GM23338 (cell line): ENCODE measurements at places on chromosomes 16 and 17.

GRCh38 chr16:15961060-15961511 is 11.7 kb downstream of the ABCC1 start:
- no peak for DNase-seq

DNA sequence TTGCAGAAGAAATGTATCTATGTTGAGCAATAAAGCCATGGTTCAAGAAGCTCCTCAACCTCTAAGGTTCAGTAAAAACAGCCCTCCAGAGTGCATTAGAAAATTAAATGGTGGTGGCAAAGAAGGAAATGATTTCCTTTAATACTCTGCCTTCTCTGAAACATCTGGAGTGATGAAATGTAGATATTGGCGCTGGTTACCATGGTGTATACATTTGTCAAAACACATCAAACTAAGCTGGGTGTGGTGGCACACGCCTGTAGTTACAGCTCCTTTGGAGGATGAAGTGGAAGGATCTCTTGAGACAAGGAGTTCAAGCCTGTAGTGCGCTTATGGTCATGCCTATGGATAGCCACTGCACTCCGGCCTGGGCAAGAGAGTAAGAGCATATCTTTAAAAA is 6.0 kb downstream of the CAPNS2 start:
- DNase-seq = peak; percentile 9

GRCh38 chr16:87145181-87146176 is 171.7 kb downstream of the C16orf95 start:
- no peak for DNase-seq

- DNase-seq = no peak
These were observed 4.6 kb upstream of the PIEZO1 start for GRCh38 chr16:88789594-88789993.

DNA sequence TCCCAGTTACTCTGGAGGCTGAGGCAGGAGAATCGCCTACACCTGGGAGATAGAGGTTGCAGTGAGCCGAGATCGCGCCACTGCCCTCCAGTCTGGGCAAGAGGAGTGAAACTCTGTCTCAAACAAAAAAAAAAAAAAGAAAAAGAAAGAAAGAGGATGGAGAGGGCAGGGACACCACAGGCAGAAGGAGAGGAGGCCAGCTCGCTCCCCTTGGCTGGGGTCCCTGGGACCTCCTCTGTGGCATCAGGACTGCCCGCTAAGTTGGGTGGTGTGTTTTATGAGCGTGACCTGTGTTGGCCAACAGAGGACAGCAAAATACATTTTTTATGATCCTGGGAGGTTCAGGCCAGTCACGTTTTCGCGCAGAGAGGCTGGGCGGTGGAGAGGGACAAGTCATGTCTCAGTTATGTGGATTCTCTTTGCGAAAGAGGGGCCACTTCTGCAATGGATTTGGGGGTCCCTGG is 229.6 kb downstream of the MRTFB start:
- peak; percentile 70 for DNase-seq

DNA sequence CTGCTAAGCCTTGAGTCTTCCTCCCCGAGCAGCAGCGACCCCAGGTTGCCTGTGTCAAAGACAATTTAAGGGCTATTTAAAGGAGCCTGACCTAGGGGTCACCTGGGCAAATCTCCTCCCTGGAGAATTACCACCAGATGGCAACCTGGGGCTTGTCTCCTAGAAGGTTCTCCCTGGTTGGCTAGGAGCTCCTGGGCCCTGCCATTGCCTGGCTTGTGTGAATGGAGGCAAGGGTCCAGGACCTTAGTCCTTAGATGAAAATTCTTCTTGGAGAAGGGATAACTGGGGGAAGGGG is 51.3 kb upstream of the TAC4 start:
- peak; percentile 91 for DNase-seq

- no peak for DNase-seq
These were observed 266.8 kb downstream of the SEC14L1 start for GRCh38 chr17:77407321-77408277.

DNA sequence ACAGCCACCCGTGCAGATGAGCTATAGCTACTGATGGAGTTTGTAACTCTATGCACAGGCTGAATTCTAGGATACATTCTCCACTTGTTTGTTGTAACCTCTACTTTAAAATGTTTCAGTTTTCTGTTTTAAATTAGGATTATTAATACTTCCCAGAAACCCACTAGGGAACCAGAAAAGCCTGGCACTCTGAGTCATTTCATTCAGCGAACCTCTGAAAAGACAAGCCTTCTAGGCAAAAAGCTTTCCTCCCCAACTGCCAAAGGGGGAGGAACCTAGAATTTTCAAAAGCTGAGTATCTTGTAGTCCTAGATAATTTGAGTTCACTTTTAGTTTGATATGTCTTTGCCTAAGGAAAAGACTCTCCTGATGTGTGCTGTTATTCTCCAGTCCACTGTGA is 43.2 kb downstream of the GOSR1 start:
- no peak for DNase-seq

DNA sequence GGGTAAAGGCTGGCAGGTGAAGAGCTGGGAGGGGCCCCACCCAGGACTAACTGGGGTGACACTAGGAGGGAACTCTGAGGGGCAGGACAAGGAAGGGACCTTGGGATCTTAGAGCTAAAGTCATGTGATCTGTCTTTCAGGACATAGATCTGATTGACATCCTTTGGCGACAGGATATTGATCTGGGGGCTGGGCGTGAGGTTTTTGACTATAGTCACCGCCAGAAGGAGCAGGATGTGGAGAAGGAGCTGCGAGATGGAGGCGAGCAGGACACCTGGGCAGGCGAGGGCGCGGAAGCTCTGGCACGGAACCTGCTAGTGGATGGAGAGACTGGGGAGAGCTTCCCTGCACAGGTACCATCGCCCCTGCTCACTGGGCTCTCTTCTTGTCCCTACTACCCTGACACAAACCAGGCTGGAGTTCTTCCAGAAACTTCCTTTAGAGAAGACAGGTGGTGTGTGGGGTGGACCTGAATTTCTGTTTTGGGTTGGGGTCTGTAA is 8.1 kb downstream of the NFE2L1 start:
- DNase-seq = peak; percentile 8

- no peak for DNase-seq
These were observed 81.3 kb upstream of the SOX9 start for GRCh38 chr17:72039490-72039889.

DNA sequence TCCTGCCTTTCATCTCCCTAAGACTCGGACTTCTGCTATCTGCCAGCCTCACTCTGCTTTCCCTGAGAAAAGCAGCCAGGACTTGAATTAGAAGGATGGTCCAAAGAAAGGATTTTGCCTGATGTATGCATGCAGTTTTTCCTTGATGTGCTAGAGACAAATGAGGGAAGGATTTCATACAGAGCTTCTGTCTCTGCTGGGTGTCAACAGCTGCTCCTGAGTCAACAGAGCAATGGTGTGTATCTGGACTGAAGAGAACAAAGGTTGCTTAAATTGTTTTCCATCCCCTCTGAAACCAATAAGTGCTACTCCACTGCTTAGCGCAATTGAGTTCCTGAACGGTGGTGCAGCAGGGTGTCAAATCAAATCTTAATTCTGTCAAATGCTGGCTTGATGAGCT is 680.6 kb upstream of the C16orf82 start:
- no peak for DNase-seq

- peak; percentile 53 for DNase-seq
These were observed 32.4 kb downstream of the FOXK2 start for GRCh38 chr17:82551779-82552457.

GRCh38 chr17:77887464-77888241 is 70.8 kb upstream of the TNRC6C start:
- peak; percentile 66 for DNase-seq

DNA sequence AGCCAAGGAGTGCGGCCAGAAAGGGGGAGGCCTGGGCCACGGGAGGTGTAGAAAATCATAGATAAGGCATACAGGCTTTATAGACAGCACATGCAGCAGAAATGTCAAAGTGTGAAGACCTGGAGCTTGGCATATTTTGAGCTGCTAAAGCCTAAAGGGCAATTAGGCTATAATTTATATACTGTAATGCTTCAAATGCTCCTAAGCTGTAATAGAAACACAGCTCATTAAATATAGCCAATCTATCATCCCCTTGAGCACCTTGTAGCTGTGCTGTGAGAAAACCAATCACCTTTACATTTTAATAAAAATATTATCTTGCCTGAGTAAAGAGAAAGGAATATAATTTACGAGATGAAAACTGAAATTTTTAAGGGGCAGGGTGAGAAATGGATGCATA is 97.9 kb upstream of the NOG start:
- DNase-seq = no peak

DNA sequence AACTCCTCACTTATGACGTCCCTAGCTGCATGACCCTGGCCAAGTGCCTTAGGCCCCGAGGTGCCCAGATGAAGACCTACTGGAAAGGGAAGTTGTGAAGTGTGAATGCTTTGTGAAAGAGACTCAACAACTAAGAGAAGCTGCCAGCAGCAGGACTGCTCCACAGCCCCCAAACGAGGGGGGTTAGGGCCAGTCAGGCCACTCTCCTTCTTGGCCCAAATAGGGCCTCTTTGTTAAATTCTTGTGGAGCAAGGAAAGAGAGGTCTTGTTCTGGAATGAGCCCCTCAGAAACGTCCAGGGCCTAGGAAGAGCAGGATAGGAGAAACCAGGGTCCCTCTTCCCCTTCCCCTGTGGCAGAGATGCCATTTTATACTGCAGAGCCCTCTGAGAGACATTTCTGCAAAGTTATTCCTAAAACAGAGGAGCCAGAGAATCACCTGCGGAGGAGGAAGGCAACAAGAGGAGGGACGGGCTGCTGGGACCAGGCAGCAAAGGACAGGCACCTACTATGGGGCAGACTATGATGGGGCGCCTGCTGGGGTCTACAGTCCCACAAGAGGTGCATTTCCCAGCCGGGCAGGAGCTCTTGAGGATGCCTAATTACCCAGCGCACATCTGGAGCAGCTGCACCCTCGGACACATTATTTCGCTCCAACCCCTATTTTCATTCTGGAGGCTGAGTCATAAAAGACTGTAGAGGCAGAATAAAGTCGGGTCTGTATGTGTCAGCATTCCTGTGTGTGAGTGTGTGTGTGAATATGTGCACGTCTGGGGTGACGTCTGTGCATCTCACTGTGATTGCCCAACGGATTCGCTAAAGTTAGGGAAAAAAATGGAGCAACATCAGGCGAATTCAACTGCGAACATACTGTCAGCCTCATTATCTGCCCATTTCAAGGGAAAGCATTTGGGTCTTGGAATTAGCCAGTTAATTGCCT is 11.4 kb upstream of the HOXB9 start:
- peak; percentile 1 for DNase-seq
